Neural progenitor cell (in vitro differentiated cells): ENCODE measurements at places on chromosomes 12 and 14. TPM values are rescaled to one million over a fixed set of nuclear protein-coding genes. Genes with fewer than 3 reads are reported as not detected.

GRCh38 chr12:84787253-84787652 lies 125.3 kb downstream of the SLC6A15 start:
- DNase-seq = no peak

- DNase-seq = peak; percentile 29
Observed at GRCh38 chr14:56243110-56243509, 124.9 kb downstream of the PELI2 start.

DNA sequence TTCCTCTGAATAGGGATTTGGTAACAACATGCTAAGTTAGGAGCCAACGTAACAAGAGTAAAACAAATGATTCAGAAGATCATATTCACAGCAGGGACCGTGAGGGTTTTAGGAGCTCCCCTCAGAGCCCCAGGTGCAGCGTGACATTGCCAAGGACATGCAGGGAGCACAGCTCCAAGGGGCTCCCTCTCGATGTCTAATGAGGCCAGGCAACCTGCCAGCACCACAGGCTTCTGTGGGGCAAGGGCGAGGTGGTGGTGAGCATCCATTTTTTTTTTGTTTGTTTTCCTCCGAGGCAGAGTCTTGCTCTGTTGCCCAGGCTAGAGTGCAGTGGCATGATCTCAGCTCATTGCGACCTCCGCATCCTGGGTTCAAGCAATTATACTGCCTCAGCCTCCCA lies 95.1 kb upstream of the PTPRB start:
- no peak for DNase-seq

GRCh38 chr12:43159506-43159905 lies 392.5 kb downstream of the ADAMTS20 start:
- DNase-seq = no peak

DNA sequence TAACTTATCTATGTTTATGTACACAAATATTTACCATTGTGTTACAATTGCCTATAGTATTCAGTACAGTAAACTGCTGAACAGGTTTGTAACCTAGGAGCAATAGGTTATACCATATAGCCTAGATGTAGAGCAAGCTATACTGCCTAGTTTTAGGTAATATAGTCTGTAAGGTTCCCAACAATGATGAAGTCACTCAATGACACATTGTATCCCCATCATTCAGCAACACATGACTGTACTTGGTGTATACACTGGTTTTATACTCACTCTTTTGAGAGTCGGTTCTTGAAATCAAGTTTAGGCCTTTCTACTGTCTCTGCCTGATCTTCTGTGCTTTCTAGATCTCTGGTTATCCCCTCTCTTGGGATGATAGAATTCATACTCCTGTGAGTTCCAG lies 5.5 kb downstream of the RNASE1 start:
- DNase-seq = no peak

- DNase-seq = no peak
Observed at GRCh38 chr14:26132061-26132645, 465.7 kb downstream of the NOVA1 start.

DNA sequence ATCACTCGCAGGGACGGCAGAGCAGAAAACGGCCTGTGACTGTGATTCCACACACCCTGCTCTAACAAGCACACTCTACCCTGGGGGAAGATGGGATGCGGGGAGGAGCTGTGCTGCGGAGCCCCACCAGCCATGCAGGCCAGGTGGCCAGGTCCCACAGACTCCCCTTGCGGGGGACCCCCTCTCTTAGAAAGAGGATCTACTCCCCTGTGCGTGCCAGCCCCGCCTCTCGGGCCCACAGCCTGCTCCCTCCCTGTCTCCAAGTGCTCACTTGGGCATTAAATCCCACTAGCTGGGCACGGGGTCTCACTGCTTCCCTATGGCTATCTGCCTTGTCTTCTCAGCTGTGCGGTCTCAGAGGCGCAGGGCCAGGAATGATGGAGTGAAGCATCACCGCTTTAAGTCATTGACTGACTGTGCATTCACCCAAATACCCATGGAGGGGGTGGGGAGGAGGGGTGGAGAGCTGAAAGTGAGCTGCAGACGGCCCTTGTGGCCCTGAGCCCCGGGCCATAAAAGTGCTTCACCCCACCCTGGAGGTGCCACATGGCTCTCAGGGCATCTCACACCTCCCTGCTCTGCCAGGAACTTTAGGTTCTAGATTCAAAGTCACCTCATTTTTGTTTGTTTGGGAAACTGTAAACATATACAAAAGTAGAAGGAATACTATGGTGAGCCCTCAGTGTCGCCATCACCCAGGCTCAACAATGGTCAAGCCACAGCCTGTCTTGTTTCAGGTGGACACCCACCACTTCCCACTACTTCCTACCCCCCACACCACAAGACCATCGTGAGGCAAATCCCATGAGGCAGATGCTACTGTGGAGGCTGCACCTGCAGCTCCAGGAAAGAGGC lies 9.4 kb downstream of the STX2 start:
- DNase-seq = no peak

GRCh38 chr14:34817768-34818167 lies 57.4 kb downstream of the BAZ1A start:
- no peak for DNase-seq

GRCh38 chr12:99122959-99123358 lies 477.9 kb downstream of the APAF1 start:
- DNase-seq = no peak

DNA sequence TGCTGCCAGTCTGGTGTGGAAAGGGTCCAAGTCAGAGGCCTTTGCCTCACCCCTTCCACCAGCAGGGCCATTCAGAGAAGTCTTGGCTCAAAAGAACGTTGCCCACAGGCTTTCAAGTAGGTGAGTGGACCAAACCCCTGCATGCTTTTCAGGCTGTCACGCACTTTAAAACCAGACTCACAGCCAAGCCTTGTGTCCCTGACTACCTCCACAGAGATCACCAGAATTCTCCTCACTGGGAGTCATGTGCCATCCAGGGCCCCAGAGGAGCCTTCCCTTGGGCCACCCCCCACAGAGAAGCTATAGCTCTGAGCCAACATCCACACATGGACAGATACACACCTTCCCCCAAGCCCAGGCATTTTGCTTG lies 283.1 kb downstream of the DPF3 start:
- DNase-seq = no peak

GRCh38 chr12:44696542-44696941 lies 179.6 kb downstream of the NELL2 start:
- DNase-seq = no peak

GRCh38 chr14:75917946-75918335 lies 63.9 kb downstream of the TGFB3 start:
- no peak for DNase-seq

- no peak for DNase-seq
Observed at GRCh38 chr14:91858536-91859275, 8.6 kb downstream of the TC2N start.

DNA sequence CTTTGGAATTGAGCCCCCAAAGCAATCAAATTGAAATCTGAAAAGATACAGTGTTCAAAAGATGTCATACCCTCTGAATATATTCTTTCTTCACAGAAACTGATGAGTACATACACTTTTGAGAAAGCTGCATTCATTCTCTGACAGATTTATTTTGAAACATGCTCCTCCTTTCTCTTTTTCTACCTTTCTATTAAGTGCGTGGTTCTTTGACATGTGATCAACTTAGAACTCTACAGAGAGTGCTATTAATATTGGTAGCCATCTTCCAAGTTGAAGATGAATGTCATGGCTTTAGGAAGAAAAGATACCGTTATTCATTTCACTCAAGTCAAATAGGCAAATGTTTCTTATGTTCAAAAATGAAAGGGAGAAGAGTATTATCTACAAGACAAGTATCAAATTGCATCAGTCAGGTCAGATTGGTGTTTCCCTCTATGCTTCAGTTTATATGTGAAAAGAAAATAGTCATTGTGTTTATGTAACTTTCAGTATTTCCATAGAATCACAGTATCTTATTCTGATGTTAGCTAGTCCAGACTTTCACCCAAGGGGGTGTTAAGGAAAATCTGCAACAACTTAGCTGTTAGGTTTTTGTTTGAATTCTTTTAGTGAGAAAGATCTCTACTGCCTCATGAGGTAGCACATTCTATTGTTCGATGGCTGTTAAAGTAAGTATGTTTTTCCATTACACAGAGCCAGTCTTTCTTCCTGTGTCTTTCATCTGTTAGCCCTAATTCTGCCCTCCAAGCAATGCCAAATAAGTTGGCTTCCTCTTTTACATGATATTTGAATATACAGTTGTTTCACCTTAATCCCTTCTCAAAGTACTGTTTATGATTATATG lies 55.4 kb upstream of the GARIN2 start:
- DNase-seq = no peak

GRCh38 chr12:57055824-57056223 lies 5.9 kb upstream of the MYO1A start:
- no peak for DNase-seq

GRCh38 chr12:130049666-130050065 lies 112.6 kb upstream of the FZD10 start:
- DNase-seq = peak; percentile 43

DNA sequence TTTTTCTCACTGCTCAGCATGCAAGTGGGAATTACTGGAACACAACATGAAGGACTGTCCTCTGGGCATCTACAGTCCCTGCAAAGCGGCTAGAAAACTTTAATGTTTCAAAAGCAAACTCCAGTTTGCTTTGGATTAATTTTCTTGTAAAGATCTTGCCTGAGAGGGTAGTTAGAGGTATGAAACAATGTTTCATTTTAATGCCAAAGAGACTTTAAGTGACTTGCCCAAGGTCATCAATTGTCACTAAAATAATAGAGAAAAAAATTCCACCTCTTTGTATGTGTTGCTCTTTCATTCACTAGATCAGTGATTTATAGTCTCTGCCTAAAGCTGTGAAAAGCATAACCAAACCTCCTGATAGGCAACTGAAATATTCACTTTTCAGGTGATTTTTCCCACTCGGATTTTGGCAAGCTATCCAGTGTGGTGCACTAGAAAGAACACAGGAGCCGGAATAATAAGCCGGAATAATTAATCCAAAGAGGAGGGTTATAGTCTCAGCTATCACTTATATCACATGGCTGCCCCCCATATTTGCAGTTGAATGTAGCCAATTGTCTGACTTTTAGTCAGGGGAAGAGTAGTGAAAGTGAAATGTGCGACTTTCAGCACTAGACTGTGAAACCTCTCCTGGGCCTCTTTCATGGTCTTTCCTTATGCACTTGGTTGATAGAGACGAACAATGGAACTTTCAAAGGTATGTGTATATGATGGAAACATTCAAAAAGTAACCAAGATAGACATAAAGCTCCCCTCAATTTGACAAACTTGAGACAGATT lies 107.7 kb downstream of the SLC6A15 start:
- DNase-seq = no peak

- DNase-seq = no peak
Observed at GRCh38 chr14:69754487-69754886, 12.5 kb upstream of the SRSF5 start.

DNA sequence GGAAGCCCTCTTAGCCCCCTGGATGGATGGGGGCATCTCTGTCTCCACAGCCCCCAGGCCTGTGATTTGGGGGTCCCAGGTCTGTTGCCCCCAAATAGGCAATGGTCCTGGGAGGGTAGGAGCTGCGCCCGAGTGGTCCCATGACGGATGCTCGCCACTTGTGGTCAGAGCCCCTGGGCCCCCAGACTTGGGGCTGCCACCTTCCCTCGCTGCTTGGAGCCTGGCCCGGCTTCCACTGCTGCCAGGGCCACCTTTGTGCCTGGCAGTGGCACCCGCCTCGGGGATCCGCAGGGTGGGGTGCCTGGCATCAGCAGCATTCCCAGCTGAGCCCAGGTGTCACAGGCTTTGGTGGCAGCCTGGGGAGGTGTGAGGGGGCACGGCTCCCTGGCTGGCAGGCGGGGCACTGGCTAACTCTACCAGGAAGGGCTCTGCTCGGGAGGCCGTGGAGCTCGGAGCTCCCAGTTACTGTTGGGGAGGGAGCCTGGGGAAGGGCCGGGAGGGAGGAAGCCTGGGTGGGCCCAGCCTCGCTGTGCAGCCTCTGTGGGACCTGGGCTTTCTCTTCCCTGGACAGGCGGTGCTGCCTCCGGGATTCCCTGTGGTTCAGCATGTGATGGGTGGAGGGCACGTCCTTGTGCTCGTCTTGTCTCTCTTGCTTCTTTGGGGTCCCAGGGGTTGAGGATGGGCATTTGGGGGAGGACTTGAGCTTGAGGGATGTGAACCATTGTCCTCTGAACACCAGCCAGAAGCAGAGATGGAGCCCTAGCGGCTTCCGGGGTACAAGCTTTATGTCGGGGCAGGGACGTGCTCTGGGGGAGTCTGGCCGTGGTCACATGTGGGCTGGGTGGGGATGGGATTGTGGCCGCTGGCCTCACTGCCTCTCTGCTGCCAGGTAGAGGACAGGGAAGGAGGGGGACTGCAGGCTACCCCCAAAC lies 5.4 kb downstream of the KIF26A start:
- no peak for DNase-seq

DNA sequence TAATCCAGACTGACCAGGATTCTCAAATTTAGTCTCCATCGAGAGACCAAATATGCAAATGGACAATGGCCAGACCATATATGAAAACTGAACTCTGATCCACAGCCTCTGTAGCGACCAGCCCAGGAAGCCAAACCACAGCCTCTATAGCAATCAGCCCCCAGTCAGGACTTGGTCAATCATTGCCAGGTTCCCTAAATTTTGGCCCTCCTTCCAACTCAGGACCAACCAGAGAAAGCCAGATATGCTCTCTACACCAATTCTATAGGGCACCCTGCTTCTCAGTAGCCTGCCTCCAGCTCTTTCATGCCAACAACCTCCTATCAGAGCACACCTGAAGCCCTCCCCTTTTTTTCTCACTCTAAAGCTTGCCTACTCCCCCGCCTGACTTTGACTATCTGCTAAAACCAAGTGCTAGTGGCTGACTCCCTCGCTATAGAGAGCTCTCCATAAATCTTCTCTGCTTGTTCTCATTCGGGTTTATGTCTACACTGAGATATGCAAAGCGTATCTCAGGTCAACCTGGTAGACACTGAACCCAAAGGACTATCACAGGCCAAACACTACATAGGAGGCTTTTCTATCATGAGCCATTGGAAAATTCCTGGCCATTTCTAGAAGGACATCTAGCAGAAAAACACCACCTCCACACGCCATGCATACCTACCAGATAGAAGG lies 110.5 kb upstream of the FUT8 start:
- DNase-seq = no peak

- no peak for DNase-seq
Observed at GRCh38 chr12:104339663-104340062, 36.1 kb downstream of the EID3 start.

GRCh38 chr14:26738571-26738970 lies 140.7 kb upstream of the NOVA1 start:
- DNase-seq = no peak

- no peak for DNase-seq
Observed at GRCh38 chr12:93567174-93567573, 5.3 kb upstream of the SOCS2 start.

- DNase-seq = no peak
Observed at GRCh38 chr14:31405599-31406232, 14.6 kb downstream of the HEATR5A start.

GRCh38 chr14:79376557-79376956 lies 834.7 kb downstream of the DIO2 start:
- no peak for DNase-seq

GRCh38 chr14:50388256-50388931 lies 8.3 kb downstream of the CDKL1 start:
- DNase-seq = peak; percentile 40

SMOC1 gene
- 89.3 and 158 TPM in 2 replicates for total RNA-seq

FAR2 gene
- total RNA-seq = 13.3 and 19.5 TPM in 2 replicates

HOXC12 gene
- total RNA-seq = not detected in 2 replicates

LTBR gene
- 0.25 TPM in 1 of 2 replicates, not detected in the other for total RNA-seq

CLEC2A gene
- not detected in 2 replicates for total RNA-seq

RNASE13 gene
- 0.12 TPM in 1 of 2 replicates, not detected in the other for total RNA-seq

OR6C2 gene
- total RNA-seq = not detected in 2 replicates

LBHD2 gene
- total RNA-seq = not detected in 2 replicates

KCNH3 gene
- total RNA-seq = 0.19 TPM in 1 of 2 replicates, not detected in the other

DBX2 gene
- total RNA-seq = 0.06 TPM in 1 of 2 replicates, not detected in the other

LHX5 gene
- total RNA-seq = 48.4 and 98.7 TPM in 2 replicates

LRRC9 gene
- 2.1 and 2.3 TPM in 2 replicates for total RNA-seq

NEMP1 gene
- total RNA-seq = 55.3 and 72.0 TPM in 2 replicates

PDZRN4 gene
- total RNA-seq = 0.06 and 0.09 TPM in 2 replicates

RNASE7 gene
- not detected in 2 replicates for total RNA-seq

SIRT4 gene
- total RNA-seq = 3.8 and 6.8 TPM in 2 replicates
